Cardiac ventricle fibroblast (primary cell): ENCODE measurements at places on chromosomes 4 and X. TPM values are rescaled to one million over a fixed set of nuclear protein-coding genes. Genes with fewer than 3 reads are reported as not detected.

TIGD4 gene
- total RNA-seq: 0.06 and 0.24 TPM in 2 replicates

FGFR3 gene
- 0.19 and 0.24 TPM in 2 replicates for total RNA-seq

TXK gene
- total RNA-seq: not detected in 2 replicates

MAGEE1 gene
- 2.1 and 3.2 TPM in 2 replicates for total RNA-seq

NCAPG gene
- total RNA-seq: 2.1 and 2.3 TPM in 2 replicates

HSD17B13 gene
- not detected in 2 replicates for total RNA-seq

FAM47E gene
- total RNA-seq: 0.44 and 0.78 TPM in 2 replicates

CLGN gene
- total RNA-seq: 6.8 TPM in 1 of 2 replicates, not detected in the other
